Hypothalamus (tissue), 51 donors: ENCODE measurements at places on chromosomes 4 and X.
A peak's percentile ranks its signal among the peaks of the same experiment; 100 is the strongest.

GRCh38 chr4:149136951-149137620 lies 678.6 kb downstream of the IQCM start:
- no peak for DNase-seq

- DNase-seq: no peak
These were observed 72.3 kb downstream of the PRKG2 start for GRCh38 chr4:81142744-81143143.

DNA sequence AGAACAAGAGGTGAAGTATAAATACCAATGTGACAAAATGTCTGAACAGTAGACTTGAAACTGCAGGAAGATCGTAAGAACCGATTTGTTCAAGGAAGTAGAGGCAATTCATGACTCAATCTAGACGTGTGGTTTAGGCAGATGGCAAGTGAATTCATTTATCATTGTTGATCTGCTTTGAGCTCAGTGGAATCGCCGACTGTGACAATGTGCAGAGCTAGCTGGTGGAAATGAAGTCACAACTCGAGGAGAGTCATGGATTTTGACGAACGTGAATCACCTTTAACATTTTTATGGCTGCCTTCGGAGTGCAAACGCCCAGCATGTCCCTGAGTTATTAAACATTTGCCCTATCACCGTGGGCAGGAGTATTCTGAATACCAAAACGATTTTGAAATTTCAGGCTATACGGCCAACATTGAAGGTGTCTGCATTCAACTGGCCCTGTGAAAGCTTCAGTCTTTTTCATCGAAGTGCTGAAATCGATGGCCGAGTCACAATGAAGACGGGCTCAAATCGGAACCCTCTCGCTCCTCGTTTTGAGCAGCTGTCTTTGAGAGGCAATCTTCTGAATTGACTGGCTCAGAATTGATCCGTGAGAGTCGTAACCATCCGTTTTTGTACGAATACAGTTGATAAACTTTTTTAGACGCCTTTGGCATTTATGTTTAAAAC lies 689 bp upstream of the OGT start:
- DNase-seq: peak; percentile 0

- no peak for DNase-seq
These were observed 83.5 kb upstream of the AP1S2 start for GRCh38 chrX:15938072-15938471.

GRCh38 chr4:125847518-125847917 lies 532.8 kb downstream of the FAT4 start:
- no peak for DNase-seq

DNA sequence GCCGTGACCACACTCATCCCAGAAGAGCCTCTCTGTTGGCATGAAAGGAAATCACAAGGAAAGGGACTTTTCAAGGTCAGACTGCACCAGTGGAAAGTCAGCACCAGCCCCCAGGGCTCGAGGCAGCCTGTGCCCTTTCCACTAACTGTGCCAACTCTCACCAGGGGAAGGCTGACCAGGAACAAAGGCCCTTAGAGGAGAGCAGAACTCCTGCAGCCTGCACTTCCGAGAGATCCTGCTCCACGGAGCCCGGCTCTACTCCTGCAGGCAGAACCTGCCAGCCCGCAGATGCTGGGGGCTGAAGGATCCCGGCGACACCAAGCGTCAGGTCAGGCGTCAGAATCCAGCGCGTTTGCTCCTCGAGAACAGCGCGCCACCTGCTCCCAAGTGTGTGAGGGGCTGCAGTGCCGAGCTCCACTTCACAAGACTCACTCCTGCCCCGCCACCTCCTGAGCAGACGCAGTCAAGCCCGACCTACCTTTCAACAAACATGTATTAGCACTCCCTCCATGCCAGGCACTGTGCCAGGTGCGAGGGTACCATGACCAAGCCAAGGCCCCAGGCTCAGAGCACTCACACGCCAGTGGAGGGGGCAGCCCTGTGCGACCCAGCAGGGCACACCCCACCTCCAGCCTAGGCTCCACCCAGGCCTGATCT lies 13.6 kb upstream of the HELT start:
- DNase-seq: no peak

DNA sequence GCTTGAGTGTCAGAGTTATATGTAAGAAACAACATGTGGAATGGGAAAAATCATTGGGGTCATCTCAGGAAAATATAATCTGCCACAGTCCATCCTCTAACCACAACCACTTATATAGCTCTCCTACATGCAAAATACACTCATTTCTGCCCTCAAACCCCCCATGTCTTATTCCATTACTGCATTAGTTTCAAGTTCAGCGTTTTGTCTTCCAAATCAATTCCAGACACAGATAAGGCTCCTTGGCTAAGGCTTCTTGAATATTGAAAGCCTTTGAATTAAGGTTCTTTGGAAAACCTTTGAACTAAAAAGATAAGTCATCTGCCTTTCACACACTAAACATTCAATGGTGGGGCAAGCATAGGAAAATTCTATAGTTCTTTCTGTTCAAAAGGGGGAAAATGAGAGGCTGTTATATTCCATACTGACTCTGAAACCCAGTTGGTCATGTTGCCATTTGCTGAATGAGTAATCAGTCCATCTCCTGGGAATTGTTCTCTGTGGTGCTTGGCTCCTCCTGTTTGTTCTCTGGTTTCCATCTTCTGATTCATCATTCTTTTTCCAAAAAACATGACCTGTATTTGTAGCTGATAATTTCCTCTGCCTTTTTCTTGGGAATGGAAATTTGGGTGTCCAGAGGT lies 218.7 kb downstream of the BMPR1B start:
- DNase-seq: no peak

GRCh38 chr4:165301833-165302232 lies 25.6 kb upstream of the MSMO1 start:
- no peak for DNase-seq

GRCh38 chr4:16443504-16444088 lies 217.3 kb upstream of the TAPT1 start:
- no peak for DNase-seq

DNA sequence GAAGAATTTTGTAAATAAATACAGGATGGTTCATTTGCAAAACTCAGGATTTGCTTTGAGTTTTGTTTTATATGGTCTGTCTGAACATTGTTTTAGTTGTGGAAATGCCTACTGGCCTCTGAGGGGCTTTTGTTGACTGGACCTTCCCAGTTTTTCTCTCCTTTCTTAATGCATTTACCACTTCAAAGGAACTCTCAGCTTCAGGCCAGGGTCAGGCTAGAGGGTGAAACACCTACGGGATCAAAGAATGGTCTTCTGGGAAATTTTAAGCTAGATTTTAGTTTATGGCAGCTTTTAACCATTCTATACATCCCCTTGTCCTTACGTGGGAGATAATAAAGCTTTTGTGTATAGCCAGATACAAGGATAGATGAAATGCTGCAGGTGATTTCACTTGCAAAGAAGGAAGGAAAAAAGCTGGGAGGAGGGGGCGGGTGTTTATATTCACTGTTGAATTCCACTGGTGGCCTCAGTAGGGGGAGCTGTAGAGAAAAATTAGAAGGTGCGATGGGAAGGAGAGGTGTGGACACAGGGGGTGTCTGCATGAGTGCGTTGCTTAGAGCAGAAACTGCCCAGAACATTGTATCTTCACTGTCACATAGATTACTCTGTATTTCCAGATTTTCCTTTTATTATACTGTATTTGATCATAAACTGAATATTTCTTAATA lies 151.8 kb downstream of the TSPAN5 start:
- DNase-seq: no peak

GRCh38 chr4:8578717-8579116 lies 1.5 kb upstream of the GPR78 start:
- DNase-seq: no peak

GRCh38 chr4:64899563-64899962 lies 490.3 kb upstream of the TECRL start:
- DNase-seq: no peak

DNA sequence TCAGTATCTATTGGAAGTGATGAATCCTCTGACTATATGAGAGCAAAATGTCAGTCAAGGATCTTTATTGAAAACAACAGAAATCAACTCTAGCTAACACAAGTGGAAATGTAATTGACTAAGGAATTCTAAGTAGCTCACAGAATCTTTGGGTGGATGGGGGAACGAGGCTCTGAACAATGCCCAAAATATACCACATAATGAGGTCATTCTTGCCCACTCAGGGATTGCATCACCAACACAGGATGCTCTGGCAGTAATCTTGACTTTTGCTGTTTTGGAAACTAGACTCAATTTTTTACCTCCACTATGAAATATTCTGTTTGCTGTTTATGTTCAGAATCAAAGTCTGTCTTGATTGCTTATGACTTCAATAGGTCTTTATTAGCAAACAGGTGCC lies 127.4 kb upstream of the UNC5C start:
- DNase-seq: no peak

DNA sequence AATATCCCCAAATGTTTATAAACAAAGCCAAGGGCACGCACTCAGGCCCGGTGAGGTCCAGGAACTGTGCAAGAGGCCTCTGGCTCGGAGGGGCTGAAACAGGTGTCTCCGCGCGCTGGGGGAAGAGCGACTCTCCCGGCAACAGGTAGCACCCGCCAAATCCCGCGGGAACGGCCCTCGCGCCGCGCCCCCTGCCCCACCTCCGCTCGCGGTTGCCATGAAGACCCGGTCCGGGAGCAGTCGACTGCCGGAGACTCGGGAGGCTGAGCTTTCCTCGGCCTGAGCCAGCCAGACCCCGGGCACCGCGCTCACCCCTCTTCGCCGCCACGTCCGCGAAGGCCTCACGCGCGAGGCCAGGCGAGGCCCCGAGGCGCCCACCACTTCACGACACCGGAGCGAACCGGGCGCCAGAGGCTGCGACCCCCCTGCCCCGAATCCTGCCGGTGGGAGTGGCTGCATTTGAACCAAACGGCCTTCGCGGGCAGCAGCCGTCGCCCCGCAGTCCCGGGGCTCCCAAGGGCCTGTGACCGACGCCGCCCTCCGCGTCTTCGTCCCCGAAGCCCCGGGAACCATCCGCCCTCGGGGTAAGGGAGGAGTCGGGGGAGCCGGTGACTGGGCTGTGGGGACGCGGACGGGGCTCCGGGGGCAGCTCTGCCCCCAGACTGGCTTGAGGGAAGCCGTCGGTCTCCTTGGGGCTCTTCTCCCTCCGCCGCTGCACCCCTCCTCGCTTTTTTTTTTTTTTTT lies at the start of gene NSUN7:
TSS of gene NSUN7 (plus strand) at position 239 of the 744 bp plus-strand sequence. CDS start 739 bp downstream, outside the sequence.
- no peak for DNase-seq

GRCh38 chrX:76555816-76556215 lies 128.3 kb downstream of the MAGEE1 start:
- no peak for DNase-seq

- DNase-seq: no peak
These were observed 400 bp upstream of the PAQR3 start for GRCh38 chr4:78939667-78940008.

DNA sequence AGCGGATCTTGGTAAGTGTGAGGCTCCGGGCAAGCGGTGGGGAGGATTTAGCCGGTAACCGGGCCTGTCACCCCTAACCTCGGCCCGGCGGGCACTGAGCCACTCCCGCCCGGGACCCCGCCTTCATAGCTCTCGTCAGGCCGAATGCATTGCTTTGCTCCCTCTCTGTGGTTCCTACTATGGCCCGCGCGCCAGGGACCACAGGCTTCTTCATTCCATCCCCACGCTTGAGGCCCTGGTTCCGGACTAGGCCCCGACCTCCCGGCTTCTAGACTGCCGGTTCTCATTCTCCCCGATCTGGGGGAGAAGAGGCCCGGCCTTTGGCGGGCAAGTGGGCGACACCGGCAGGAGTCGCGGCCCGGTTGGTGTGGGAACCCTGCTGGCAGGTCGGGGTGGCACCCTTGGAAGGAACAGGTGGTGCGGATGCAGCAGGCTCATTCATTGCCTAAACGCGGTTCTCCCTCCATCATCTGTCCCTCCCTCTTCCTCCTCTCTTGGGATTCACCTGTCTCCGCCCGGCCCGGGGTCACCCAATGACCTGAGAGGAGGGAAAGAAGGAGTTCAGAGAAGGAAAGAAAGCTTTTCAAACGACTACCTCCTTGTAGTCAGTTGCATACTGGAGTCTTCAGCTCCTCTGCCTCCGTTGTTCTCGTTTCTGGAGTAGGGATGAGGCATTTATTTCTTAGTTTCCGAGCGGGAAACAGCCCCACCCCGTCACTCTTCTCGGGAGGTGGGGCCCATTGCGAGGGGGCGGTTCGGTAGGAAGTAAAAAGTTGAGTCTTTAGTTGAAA lies at the start of gene NDUFC1:
TSS of gene NDUFC1 (minus strand) at position 657 of the 791 bp plus-strand sequence. CDS start 6,679 bp downstream, outside the sequence.
- DNase-seq: no peak

DNA sequence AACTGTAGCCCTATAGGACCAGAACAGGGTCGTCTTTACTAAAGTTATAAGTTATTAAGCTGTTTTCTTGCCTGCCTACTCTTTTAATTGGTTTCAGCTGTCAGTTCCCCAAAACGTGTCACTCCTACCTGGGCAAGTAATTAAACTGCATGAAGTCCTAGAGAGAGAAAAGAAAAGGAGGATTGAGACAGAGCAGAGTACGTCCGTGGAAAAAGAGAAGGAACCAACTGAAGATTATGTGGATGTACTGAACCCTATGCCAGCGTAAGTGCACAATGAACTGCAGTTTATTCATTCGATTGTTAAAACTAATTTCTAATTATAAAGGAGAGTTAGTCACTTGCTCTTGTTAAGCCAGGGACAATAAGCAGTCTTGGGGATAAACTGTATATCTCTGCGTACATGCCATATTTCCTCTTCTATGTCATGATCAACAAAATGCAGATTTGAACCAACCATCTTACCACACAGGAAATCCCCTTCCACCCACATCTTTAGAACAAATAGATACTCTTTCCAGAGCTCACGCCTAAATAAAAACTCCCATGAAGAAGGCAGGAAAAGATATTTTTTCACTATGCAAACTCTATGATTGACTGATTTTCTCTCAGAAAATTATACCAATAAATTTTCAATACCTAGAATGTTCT lies 22.8 kb downstream of the STAP1 start:
- no peak for DNase-seq

DNA sequence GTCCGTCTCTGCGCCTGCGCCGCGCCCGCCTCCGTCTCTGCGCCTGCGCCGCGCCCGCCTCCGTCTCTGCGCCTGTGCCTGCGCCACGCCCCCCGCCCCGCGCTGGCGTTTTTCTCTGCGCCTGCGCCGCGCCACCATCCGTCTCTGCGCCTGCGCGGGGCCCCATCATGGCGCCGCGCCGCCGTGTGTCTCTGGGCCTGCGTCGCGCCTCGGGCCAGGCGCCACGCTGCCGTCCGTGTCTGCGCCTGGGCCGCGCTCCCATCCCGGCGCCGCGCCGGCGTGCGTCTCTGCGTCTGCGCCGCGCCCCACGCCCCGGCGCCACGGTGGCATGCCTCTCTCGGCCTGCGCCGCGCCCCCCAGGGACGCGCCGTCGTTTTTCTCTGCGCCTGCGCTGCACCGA lies 51.8 kb upstream of the DUX4 start:
- no peak for DNase-seq

- no peak for DNase-seq
These were observed 3.1 kb downstream of the ZMYM3 start for GRCh38 chrX:71250841-71251240.
